Activated T-cell treated with anti-CD3 and anti-CD28 coated beads, Interleukin-2, amount 50 U/mL, for 4 hours (primary cell): ENCODE measurements at places on chromosomes 16 and 17.

- DNase-seq: no peak
Observed at GRCh38 chr16:82835487-82836155, 208.9 kb downstream of the CDH13 start.

GRCh38 chr16:72464597-72465368 lies 292.8 kb upstream of the PMFBP1 start:
- DNase-seq: no peak

DNA sequence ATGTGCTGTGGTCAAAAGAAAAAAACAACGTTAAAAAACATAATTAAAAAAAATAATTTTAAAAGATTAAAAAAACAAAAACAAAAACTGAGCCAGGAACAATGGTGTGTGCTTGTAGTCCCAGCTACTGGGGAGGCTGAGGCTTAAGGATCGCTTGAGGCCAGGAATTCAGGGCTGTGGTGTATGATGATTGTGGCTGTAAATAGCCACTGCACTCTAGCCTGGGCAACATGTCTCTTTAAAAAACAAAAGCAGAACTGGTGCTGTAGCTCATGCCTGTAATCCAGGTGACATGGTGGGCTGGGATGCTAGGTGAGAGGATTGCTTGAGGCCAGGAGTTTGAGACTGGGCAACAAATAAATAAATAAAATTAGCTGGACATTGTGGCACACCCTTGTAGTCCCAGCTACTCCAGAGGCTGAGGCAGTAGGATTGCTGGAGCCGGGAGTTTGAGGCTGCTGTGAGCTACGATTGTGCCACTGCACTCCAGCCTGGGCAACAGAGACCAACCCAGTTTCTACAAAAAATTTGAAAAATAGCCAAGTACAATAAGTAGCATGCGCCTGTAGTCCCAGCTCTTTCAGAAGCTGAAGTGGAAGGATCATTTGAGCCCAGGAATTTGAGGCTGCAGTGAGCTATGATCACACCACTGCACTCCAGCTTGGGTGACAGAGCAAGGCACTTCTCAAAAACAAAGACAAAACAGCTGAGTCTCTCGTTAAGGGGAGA lies 43.6 kb downstream of the NFATC3 start:
- DNase-seq: no peak

DNA sequence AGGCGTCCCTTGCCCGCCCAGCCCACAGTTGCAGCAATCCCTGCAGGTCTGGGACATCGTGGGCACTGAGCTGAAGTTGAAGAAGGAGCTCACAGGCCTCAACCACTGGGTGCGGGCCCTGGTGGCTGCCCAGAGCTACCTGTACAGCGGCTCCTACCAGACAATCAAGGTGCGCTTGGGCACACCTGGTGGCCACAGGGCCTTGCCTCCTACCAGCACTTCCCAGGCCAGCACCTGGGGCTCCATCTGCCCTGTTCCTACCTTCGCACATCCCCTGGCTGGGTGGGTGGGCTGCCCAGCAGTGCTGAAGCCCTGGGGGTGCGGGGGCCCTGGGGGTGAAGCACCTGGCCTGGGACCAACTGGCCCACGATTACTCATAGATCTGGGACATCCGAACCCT lies 19.9 kb downstream of the TRAF7 start:
- no peak for DNase-seq

- no peak for DNase-seq
Observed at GRCh38 chr17:63956296-63956920, 16.3 kb downstream of the SCN4A start.

- DNase-seq: no peak
Observed at GRCh38 chr16:67942200-67942509, 1.8 kb downstream of the LCAT start.

- no peak for DNase-seq
Observed at GRCh38 chr16:10078541-10078949, 103.7 kb downstream of the GRIN2A start.

DNA sequence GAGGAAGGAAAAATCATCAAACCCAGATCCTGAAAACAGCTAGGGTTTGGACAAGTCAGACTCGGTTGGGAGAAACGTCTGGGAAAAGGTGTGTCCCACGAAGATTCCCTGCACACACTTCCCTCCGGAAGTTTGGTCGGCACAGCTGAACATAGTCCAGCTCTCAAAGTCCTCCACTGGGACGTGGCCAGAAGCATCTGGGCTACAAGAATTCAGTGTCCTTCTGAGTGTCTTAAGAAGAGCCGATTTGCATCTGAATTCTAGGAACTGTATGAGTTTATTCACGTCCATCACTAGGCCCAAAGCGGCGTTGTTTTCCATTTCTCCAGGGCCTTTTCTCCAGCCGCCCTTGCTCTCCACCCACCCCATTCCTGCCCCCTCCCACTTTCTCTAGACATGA lies 109.1 kb downstream of the C17orf67 start:
- DNase-seq: no peak

GRCh38 chr16:85753976-85754375 lies 3.1 kb upstream of the C16orf74 start:
- DNase-seq: no peak

DNA sequence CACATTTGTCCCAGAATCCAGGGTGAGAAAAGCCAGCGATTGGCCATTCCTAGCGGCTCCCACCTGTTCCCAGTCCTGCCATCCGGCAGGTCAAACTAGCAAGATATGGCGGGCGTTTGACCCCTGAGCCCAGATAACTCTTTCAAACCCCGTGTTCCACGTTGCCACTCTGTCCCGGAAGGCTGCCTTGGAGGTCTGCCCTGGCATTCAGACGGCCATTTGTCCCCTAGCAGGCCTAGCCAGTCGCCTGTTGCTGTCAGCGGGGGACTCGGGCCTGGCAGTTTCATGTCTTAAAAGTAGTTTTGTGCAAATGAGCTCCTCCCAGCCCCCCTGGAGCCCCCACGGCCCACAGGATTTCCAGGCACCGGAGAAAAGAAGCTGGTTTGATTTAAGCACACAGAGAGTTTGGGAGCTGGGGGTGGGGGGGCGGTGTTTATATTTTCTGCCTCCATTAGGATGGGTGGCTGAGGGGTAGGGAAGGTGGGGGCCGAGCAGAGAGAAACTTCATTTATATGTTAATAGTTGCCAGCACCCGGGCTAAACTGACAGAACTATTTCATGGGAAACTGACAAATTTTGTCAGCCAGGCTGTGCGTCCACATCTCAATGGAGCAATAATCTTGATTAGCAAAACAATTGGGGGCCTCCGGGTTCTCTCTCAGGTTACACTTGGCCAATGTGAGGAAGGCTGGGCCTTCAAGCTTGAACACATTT lies 240.9 kb upstream of the SALL1 start:
- DNase-seq: no peak

DNA sequence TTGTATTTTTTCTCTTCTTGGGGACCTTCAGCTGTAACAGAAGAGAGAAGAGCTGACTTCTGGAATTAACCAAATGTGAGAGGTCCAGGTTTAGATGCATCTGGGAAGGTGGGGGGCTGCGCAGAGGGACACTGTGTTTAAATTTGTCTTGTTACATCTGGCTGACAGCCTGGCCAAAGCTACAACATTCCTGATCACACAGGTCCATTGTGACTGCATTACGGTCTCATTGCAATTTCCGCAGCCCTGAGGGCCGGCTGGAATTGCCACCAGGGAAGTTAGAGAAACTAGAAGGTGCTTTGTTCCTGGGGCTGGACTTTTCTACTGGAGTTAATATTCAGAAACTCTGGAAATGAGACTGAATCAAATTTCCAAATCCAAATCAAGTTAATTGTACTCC lies 37.9 kb upstream of the LRRC75A start:
- DNase-seq: no peak

DNA sequence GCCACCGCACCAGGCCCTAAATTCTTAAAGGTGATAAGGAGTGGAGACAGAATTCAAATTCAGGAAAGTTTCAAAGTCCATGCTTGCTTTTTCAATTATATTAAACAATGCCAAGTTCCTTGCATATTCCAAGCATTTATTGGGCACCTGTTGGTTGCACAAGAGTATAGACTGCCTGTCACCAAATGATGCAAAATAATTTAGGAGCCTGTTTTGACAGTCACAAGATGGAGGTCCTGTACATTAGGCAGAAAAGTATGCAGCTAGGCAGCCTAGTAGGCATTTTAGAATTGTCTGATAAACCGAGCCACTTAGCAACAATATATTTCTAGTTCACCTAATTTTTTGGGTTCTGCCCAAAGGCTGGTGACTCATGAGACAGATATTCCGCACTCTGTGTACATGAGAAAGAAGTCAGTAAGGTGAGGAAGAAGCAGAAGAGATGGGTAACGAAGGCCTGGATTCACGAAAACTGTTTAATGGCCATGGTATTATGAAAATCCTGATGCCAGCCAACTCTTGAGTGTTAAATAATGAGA lies 7.3 kb downstream of the ACACA start:
- DNase-seq: no peak

DNA sequence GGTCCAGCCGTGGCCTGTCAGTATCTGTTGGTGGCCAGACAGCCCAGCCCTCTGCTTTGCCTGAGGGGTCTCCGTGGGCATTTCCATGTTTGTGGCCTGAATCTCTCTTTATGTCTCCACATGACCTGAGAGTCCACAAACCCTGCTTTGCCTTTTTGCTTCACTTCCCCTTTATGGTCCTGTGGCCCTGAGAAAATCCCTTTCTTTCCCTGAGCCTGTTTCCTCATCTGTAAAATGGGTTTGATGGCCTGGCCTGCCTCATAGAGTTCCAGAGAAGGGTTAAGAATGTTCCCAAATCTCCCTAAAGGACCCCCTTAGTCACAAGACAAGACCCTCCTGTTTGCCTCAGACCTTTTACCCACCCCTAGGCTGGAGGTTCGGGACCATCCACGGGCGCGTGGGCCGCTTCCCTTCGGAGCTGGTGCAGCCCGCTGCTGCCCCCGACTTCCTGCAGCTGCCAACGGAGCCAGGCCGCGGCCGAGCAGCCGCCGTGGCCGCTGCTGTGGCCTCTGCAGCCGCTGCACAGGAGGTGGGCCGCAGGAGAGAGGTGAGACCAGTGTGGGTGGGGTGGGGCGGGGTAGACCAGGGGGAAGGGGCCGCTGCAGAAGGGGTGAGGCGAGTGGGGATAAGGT lies 26.2 kb upstream of the ALKBH5 start:
- no peak for DNase-seq

- no peak for DNase-seq
Observed at GRCh38 chr17:31329221-31329620, 7.8 kb upstream of the EVI2A start.

DNA sequence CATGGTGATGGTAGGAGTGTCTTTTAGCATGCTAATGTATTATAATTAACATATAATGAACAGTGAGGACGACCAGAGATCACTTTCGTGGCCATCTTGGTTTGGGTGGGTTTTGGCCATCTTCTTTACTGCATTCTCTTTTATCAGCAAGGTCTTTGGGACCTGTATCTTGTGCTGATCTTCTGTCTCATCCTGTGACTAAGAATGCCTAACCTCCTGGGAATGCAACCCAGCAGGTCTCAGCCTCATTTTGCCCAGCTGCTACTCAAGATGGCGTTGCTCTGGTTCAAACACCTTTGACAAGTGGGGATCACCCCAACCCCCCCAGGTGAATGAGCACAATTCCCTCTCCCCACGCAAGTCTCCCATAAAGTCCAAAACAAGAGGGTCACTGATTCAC lies 49.3 kb upstream of the ETV4 start:
- DNase-seq: no peak

DNA sequence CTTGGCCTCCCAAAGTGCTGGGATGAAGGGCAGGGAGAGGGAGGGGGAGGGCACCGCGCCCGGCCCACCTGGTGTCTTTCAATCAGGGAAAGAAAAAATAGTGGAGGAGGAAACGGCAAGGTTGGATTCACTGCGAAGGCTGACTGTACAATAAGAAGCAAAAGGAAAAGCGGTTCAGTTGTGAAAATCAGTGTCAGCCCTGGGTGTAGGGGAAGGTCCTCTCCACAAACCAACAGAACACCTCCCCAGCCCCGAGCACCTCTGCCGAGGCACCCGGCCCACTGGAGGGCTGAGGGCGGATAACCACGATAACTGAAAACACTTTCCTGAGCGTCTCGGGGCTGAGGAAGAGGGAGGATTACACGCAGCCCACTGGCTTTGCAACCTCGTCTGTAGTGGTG lies 1.4 kb upstream of the SPG7 start:
- DNase-seq: peak; percentile 10

GRCh38 chr17:82838386-82839063 lies 1.3 kb downstream of the ZNF750 start:
- no peak for DNase-seq

- peak; percentile 37 for DNase-seq
Observed at GRCh38 chr17:39926588-39927100, 757 bp downstream of the ORMDL3 start.

DNA sequence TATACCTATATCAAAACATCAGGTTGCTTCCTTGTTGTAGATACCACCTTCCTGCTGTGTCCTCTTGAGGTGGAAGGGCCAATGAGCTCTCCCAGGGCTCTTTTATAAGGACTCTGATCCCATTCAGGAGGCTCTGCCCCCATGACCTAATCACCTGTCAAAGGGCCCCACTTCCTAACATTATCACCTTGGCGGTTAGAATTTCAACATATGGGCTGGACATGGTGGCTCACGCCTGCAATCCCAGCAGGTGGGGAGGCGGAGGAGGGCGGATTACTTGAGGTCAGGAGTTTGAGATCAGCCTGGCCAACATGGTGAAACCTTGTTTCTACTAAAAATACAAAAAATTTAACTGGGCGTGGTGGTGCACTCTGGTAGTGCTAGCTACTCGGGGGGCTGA lies 86.4 kb downstream of the HAPSTR1 start:
- DNase-seq: no peak

- no peak for DNase-seq
Observed at GRCh38 chr17:76369804-76370203, 14.6 kb upstream of the SPHK1 start.

- no peak for DNase-seq
Observed at GRCh38 chr16:16106466-16106865, 116.8 kb downstream of the ABCC6 start.

- no peak for DNase-seq
Observed at GRCh38 chr17:5763595-5764306, 179.4 kb upstream of the NLRP1 start.

DNA sequence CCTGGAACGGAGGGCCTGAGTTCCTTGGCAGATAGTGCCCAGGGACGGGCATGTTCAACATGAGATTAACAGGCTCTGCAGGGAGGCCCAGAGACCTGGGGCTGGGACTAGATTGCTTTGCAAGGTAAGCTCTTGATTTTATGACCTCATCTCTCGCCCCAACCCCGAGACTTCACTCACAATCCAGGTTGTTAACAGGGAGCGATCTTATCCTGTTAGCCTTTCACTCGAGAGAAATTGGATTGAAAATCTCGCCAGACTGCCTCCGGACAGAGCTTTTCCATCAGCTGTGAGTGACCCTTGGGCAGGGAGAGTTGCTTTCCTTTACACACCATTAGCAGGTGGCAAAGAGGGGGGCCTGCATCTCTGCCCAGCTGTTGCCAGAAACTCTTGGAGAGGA lies 521.7 kb upstream of the EEF2KMT start:
- no peak for DNase-seq

GRCh38 chr17:17416007-17416399 lies 60.8 kb upstream of the MED9 start:
- DNase-seq: no peak

GRCh38 chr16:88593489-88593888 lies 23.3 kb downstream of the ZC3H18 start:
- no peak for DNase-seq

GRCh38 chr16:24140730-24141129 lies 115.4 kb upstream of the CACNG3 start:
- no peak for DNase-seq
